ENCODE measurements at places on chromosomes 2 and 18.

DNA sequence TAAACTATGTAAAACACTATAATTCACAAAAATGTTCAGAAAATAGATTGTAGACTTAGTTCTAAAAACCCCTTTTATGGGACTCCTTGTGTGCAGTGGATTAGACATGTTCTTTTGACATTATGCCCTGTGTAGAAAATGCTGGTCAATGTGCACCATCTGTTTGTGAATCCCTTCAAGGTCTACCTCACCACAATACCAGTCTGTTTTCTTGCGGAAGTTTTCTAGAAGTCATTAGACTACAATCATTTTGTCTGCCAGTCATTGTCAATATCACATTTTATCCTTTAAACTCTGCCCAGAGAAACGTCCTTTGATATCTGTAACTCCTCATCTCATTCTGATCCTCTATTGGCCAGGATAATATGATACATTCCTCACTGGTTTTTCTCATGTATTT lies 7.8 kb downstream of the ITGA4 start:
- no peak for DNase-seq

- no peak for DNase-seq
Measured at GRCh38 chr2:120929829-120930228, 194.2 kb downstream of the GLI2 start.

GRCh38 chr2:196712867-196713266 lies 73.4 kb downstream of the CCDC150 start:
- no peak for DNase-seq

DNA sequence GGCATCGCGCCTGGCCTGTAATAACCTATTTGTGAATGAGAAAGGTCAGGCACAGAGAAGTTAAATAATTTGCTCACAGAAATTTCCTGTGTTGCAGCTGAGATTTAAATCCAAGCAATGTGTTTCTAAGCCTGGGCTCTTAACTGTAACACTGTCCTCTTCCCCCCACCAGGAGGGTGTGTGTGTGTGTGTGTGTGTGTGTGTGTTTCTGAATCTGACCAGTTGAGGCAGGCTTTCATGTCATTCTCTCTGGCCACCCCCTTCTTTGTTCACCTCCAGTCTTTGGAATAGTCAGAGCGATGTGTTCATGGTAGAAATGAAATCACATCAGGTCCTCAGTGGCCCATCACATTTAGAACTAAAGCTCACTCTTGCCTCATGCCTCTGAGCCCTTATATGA lies 81.2 kb downstream of the NEDD4L start:
- no peak for DNase-seq

GRCh38 chr2:98909317-98910211 lies 26.5 kb downstream of the CRACDL start:
- no peak for DNase-seq

DNA sequence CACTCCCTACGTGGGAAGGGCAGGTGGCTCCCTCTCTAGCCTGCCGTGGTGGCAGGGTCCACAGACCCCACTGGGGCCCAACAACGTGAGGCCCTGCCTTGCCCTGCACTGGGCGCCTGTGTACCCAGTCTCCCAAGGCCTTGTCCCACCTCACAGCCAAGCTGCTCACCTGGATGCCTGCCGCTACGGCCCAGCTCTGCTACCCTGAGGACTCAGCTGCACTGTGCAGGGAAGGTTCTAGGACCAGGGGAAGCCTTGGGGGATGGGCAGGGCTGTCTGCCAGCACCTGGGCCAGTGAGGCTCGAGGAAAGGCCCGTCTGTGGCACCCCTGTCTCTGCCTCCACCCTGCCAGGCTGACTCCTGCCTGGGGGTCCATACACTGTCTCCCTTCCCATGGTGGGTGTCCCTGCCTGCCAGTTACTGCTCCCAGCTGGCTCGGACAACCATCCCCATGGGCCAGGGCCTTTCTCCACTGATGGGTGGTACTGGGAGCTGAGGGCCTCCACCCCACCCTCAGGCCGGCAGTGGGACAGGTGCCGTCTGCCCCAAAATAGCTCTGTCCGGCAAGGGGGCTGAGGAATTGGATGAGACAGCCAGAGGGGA lies 33.2 kb downstream of the HS6ST1 start:
- DNase-seq: no peak

DNA sequence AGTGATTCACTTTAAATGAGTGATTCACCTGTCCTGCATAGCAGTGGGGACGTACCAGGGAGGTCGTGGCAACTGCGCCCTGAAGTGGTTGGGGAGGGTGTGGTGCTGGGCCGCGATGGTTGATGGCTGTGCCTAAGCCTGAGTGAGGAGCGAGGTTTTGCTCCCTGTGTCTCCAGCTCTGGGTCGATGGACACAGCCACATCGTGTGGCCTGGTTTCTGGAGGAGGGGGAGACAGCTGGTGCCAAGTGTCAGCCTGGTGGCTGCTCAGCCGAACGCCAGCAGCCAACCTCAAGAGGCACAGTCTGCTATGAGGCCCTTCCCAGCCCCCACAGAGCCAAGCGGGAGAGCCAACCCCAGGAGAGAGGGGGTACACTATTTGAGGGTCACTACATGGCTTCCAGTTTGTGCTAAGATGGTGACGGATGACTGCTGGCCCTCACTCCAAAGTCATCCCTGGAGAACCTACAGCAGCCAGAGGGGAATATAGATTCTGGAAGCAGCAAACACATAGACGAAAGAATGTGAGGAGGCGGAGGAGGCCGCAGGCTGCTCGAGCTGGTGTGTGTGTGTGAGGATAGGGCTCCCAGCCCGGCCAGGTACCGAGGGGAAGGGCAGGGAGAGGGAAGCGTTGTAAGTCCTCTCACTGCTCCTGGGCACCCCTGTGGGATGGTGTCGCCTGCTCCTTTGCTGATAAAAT lies 58.6 kb upstream of the OTOF start:
- no peak for DNase-seq

- no peak for DNase-seq
Measured at GRCh38 chr2:188380280-188380679, 88.6 kb downstream of the GULP1 start.

DNA sequence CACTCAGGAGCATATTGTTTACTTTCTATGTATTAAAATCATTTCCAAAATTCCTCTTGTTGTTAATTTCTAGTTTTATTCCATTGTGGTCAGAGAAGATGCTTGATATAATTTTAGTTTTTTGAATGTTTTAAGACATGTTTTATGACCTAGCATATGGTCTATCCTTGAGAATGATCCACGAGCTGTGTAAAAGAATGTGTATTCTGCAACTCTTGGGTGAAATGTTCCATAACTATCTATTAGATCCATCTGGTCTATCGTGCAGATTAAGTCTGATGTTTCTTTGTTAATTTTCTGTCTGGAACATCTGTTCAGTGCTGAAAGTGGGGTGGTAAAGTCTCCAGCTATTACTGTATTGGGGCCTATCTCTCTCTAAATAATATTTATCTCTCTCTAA lies 83.3 kb upstream of the EPAS1 start:
- DNase-seq: no peak

DNA sequence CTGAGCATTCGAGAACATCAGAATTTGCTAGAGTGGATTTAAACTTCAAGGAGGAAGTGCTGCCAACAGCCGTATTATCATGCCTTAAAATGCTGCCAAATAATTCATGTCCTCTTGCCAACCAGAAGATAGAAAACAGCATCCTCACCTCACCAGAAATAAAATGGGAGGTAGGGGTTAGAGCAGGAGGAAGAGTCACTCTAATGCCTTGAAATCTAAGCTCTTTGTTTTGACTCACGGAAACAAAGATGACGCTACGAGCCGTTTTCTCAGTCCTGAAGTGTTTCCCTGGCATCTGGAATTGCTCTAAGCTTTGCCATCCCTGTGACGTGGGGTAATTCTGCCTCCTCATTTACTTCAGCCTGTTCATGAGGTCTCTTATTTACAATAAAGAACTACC lies 97.1 kb downstream of the PRPF40A start:
- DNase-seq: no peak

DNA sequence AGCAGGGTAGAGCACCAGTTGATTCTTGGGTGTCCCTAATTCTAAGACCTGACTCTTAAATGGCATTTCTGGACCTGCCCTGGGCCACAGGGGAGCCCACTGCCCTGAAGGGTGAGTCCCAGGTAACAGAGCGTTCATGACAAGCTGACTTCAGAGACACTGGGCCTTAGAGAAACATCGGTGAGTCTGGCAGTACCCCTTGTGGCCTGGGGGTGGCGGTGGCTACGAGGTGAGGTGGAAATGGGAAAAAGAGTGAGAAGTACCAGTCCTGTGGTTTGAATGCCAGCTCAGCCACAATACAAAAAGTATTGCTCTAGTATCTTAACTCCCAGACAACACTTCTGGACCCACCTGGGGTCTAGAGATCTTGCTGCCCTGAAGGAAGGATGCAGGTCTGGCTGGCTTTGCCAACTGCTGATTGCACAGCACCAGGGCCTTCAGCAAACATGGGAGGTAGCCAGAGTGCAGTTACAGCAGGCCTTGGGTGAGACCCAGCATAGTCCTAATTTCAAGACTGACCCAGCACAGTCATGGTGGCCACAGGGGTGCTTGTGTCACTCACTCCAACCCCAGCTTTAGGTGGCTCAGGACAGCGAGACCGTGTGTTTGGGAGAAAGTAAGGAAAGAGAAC lies 44.5 kb downstream of the USP34 start:
- DNase-seq: peak; percentile 52

DNA sequence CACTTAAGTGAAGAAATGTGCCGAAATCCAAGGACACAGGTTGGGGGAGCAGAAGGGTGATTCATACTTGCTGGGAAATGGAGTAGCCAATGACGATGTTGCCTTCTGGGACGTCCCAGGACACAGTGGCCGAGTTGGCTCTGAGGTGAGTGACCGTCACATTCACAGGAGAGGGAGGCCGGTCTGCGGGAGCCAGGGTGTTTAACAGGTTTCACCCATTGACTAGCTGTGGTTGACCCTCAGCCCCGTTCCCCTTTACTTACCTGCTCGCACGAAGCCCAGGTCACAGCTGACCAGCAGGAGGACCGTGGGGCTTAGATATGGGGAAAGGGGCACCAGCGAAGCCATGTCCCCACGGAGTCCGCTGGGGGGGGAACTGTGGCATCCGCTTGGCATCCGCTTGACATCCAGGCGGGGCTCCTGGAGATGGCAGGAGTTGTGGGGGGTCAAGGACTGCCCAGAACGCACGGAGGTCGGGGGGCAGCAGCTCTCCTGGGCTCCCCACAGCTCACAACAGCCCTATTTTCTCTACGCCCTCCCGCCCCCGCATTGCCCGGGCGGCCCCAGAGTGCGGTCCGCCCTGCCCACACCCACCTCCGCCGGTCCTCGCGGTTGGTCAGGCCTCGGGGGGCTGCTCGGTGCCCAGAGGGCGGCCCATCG lies 586 bp downstream of the FNDC4 start:
- DNase-seq: no peak

GRCh38 chr2:232854082-232854481 lies 16.0 kb upstream of the SNORC start:
- no peak for DNase-seq

- DNase-seq: no peak
Measured at GRCh38 chr2:105714141-105714540, 30.6 kb upstream of the NCK2 start.

DNA sequence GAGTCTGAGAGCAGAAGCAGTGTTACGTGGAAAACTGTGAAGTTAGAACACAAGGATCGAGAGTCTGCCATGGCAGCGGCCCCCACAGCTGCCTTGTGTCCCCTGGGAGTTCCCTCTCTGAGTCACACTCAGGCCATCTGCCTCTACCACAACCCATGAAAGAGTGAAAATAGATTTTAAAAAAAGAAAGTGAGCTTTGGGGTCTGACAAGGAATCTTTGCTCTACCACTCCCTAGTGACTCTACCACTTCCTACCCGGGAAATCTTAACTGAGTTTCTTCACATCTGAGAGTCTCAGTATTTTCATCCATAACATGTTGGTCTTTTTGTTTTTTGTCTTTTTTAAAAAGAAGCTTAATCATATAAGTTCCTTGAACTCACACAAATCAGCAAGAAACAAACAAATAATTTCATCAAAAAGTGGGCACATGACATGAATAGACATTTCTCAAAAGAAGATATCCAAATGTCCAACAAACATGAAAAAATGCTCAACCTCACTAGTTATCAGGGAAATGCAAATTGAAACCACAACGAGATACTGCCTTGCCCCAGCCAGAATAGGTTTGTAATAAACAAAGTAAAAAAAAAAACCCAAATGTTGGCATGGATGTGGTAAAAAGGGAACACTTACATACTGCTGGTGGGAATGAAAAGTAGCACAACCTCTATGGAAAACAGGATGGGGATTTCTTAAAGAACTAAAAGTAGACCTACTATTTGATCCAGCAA lies 2.4 kb upstream of the MSGN1 start:
- no peak for DNase-seq

DNA sequence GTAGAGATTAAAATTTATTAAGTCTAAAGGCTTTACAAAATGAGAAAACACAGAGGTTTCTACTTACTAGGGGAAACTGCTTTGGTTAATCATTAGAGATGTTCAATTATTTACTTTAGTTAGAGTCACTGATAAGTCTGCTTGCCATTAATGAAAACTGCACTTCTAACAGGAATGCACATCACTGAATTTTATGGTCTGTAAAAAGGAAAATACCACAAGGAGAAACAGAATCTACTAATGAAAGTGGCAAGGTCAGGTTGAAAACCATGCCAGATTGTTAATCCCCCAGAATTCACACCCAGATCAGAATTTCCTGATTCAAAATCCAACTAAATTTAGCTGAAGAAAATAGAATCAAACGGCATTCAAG lies 90.5 kb upstream of the GRB14 start:
- no peak for DNase-seq

DNA sequence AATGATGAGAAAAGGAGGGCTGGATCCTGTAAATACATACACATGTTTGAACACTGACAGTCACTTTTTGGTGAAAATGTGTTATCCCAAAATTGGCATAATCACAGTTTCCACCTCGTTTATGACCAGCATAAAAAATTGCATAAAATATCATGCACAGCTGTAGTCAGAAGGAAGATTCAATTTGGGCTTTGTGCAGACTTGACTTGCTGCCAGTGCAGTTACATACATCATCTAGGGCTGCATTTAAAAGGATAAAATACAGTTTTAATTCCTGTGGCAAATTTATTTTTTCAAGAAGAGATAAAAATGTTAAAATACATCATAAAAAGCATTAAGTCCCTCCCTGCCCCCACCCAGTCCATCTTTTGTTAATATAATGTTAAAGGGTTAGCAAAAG lies 103.8 kb downstream of the VWC2L start:
- DNase-seq: no peak

DNA sequence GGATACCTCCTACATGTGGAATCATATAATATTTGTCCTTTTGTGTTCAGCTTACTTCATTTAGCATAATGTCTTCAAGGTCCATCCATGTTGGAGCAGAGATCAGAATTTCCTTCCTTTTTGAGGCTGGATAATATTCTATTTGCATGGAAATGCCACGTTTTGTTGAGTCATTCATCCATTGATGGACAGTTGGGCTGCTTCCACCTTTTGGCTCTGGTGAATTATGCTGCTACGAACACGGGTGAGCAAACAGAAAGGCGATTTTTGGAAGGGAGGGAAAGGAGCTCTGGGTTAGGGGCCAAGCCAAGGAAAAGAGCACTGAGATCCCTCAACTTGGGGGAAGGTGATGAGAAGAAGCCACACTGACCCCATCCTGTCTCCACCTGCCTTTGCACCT lies 260.5 kb downstream of the TNS1 start:
- no peak for DNase-seq

Data from stimulated activated CD4-positive, alpha-beta T cell treated with anti-CD3 and anti-CD28 coated beads, TNF-alpha, amount 100 ng/mL, for 1 hour (primary cell).